Left kidney (tissue), 8 donors: ENCODE measurements at places on chromosomes 2 and 18. TPM values are rescaled to one million over a fixed set of nuclear protein-coding genes. Genes with fewer than 3 reads are reported as not detected.

DNA sequence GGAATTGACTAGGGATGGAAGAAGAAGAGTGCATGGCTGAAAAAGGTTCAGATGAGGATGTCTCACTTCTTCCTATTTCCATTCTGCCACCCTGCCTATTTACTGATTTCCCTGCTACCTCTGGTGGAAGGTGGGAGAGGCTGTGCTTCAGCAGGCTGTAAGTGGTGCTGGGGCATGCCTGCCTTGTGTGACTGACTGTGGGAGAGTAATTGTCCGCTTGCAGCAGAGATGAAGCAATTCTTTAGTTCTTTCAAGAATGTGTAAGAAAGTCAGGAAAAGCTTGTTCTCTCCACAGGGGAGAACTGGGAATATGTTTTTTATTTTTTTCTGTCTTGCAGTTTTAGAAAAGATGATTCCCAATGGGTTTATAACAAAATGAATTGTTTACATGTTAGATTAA, 72.5 kb upstream of the NYAP2 start:
- DNase-seq = no peak

Gene TMEM247
- polyA plus RNA-seq = not detected

GRCh38 chr2:137411585-137411984, 552.7 kb upstream of the HNMT start:
- DNase-seq = no peak

DNA sequence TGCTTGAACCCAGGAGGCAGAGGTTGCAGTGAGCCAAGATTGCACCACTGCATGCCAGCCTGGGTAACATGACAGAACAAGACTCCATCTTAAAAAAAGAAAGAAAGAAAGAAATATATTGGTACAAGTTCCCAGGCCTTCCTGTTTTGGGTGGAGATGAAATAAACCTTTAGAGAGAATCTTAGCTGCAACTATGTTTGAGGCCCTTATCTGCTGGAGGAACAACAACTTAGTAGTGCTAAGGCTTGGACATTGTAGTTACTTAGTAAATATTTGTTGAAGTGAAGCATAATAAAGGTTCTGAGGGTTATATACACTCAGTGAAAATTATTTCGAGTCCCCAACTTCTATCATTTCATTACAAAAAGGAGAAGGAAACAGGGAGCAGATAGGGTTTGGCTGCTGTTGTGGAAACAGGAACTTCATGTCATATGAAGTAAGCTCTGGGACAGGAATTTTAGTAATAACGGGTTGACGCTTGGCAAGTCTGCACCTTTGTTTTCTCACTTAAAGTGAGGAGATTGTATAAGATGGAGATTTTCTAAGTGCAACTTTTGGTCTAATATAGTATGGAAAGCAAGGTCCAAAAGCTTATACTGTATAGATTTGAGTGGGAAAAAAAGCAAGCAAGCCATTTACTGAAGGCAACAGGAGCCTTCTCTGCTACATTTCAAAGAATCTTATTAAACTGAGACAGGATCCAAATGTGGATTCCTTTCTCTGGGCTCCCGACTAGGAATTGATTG, 40.0 kb upstream of the AGPS start:
- no peak for DNase-seq
